Muscle of arm (tissue), 14 donors: ENCODE measurements at places on chromosomes 6 and 20.

DNA sequence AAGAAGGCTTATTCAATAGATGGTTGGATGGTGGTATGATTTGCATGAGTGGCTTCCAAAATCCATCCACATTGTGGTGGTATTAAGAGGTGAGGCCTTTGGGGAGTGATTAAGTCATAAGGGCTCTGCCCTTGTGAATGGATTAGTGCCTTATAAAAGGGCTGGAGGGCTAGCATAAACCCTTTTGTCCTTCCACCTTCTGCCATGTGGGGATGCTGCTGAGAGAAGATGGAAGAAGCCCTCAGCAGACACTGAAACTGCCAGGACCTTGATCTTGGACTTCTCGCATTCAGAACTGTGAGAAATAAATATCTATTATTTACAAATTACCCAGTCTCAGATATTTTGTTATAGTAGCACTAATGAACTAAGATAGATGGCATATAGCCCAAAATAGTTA is 27.8 kb upstream of the SRPK1 start:
- no peak for DNase-seq

DNA sequence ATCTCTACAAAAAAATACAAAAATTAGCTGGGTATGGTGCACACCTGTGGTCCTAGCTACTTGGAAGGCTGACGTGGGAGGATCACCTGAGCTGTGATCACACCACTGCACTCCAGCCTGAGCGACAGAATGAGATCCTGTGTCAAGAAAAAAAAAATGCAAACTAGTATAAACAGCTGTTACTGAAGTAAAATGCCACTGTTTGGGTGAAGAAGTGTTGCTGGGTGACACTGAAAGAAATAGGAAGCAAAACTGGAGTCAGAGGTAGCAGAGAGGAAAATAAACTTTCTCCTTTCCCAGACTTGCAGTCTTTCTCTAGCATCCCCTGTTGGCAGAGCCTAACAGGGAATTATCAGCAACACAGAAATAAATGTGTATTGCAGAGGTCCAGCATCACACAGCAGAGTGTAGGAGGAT is 241.2 kb upstream of the PREP start:
- no peak for DNase-seq

GRCh38 chr6:116286773-116287358 is 7.1 kb upstream of the TSPYL1 start:
- DNase-seq, result no peak

DNA sequence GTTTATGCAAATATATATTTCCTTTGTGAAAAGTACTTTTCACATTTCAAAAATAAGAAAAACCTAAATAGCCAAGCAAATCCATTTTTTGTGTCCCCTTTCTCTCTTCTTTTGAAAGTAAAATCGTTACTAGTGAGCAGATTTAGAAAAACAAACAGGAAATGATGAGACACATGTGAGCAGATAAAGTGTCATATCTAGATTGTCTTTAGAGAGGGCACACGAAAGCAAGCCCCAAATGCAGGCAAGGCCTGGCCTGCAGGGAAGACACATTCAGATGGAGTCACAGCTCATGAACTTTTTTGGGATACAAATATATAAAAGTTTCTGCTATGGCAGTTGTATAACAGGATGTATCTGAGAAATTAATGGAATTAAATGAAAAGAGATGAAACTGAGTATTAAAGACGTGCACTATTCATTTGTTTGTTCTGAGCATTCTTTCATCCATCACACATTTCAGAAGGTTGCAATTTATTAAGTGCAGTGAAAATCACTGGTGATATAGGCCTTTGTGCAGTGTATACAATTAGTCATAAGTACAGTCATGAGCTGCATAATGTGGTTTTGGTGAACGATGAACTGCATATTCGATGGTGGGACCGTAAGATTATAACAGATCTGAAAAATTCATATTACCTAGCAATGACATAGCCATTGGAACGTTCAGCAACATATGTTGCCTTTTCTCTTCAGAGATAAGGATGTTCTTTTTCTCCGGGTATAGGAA is 101.4 kb downstream of the PACRG start:
- no peak for DNase-seq

DNA sequence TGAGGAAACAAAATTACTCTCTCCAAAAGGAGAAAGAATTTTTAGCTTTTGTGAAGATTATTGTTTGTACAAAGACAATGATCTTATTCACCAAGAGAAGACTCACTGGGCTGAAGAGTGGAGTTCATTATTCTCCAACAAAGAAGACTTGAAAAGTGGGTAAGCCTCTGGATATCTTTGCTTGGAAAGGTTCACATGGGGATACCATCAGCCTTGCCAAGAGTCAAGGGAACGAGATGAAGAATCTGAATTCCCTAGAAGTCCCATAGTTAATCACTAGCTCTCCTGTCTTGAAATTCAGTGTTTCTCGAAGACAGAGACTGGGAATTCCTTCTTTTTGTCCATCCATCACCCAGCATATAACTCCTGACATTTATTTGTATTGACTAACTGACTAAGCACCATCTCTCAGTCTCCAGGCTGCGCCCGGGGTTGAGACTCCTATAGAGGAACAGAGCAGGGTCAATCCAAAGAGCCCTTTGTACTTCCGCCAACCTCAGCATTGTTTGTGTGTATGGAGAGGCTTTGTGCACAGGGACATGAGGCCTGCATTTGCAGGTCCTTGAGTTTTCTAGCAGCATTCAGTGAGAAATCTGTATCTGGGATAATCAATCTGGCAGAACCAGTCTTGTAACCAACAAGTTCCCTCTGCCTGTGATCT is 461.9 kb downstream of the KIF16B start:
- no peak for DNase-seq

- DNase-seq, result no peak
Measured at GRCh38 chr20:62007127-62007647, 58.5 kb downstream of the TAF4 start.
